ENCODE measurements at places on chromosomes 13 and 19. TPM values are rescaled to one million over a fixed set of nuclear protein-coding genes. Genes with fewer than 3 reads are reported as not detected.

GRCh38 chr13:114106526-114106925 lies 25.9 kb downstream of the RASA3 start:
- DNase-seq: no peak

GRCh38 chr19:33132021-33132420 lies at the start of gene WDR88:
WDR88 (plus strand) TSS chr19:33132114; CDS start chr19:33132170, 56 bp downstream.
- DNase-seq: no peak

The CD79A gene
- 0.59 TPM for total RNA-seq

The OR4F17 gene
- not detected for total RNA-seq

The B3GNT8 gene
- total RNA-seq: 0.10 TPM

DNA sequence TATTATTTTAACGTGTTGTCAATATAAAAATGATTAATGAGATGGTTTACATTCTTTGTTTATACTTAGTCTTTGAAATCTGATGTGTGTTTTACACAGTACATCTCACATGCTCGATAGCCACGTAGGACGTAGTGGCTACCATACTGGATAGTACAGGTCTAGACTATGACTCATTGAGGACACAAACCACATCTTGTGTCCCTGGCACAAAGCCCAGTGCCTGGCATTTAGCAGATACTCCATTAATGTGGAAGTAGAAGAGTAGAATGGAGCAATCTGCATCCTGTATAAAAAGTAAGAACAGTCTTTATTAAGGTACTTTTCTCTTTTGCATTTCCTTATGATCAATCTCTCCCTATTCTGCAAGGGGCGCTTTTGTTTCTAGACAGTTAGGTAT lies 49.0 kb upstream of the FRY start:
- DNase-seq: no peak

DNA sequence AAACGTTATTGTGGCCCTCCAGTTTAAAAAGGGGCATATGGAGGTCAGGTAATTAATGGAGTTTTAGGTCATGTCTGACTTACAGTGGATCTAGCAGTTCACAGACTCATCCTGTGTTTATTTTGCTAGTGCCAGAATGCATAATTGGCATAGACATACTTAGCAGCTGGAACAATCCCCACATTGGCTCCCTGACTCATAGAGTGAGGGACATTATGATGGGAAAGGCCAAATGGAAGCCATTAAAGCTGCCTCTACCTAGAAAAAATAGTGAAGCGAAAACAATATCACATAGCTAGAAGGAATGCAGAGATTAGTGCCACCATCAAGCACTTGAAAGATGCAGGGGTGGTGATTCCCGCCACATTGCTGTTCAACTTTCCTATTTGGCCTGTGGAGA lies 610.7 kb downstream of the SLITRK5 start:
- no peak for DNase-seq

DNA sequence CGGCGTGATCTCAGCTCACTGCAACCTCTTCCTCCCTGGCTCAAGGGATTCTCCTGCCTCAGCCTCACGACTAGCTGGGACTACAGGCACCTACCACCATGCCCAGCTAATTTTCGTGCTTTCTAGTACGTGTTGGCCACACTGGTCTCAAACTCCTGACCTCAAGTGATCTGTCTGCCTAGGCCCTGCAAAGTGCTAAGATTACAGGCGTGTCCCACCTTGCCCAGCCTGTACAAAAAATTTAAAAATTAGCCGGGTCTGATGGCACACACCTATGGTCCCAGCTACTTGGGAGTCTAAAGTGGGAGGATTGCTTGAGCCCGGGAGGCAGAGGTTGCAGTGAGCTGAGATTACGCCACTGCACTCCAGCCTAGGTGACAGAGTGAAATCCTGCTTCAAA lies 4.7 kb upstream of the MEX3D start:
- DNase-seq: no peak

DNA sequence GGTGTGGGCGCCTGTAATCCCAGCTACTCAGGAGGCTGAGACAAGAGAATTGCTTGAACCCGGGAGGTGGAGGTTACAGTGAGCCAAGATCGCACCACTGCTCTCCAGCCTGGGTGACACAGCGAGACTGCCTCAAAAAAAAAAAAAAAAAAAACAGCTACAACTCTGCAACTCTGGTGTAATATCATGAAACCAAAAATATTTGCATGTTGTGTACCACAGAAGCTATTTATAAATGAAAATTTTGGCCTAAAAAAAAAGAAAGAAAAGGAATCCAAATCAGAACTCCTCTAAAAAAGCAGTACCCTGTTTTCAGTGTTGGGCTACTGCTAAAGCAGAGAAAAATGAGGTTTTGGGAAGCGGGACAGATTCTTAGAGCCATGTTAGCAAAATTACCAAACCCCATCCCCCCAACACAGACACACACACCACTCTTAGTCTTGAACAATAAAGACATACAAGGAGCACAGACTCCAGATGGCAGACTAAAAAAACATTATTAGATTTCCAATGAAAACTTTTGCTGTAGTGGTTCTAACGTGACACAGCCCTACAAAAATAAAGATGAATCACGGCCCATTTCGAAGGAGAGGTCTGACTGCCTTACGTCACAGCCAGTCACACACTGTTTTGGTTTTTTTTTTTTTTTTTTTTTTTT lies 51.5 kb downstream of the INSR start:
- DNase-seq: no peak

GRCh38 chr13:113672002-113672651 lies 5.1 kb downstream of the GRK1 start:
- DNase-seq: no peak

GRCh38 chr19:45424191-45425058 lies 708 bp upstream of the ERCC1 start:
- DNase-seq: no peak

The SIGLEC12 gene
- total RNA-seq: not detected

GRCh38 chr19:56116606-56117005 lies 4.5 kb downstream of the ZNF787 start:
- no peak for DNase-seq

DNA sequence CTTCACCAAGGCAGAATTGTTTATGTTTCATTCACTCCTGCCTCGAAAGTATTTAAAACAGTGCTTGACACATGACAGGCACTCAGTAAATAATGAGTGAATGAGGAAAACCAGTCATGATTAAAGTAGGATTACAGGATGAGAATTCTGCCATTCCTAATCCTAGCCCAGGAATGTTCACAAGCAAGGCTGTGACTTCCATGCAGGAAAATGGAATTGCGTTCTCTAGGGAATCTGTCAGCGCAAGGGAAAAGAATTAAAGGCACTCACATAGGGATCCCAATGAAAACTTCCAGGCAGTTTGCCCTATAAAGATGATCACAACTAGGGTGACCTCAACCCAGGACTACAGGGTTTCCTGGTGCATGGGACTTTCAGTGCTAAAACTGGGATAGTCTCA lies 143.4 kb downstream of the CYSLTR2 start:
- no peak for DNase-seq

DNA sequence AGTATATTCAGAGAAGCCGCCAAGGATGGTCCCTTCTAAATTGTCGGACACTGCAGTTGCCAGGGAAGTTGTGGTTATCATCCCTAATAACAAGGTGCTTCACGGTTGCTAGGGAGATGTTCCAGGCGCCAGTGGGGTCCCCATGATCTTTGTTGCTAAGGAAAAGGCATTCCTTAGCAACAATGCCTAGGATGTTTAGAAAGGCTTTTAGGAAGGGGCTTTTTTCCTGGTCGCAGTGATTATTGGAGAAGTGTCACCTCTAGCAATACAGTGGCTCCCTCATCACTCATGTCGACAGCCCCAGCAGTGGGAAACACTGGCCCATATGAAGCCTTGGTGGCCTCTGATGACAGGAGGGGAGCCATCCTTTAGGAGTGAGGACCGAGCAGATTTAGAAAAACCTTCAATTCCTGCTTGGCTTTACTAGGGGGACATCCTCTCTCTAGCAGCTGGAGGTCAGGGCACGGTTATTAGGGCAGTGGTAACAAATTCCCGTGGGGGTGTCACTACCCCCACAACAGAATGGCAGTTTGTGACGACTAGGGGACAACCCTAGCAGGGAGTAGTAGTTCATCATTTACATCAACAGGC lies 6.4 kb upstream of the TMC4 start:
- DNase-seq: no peak

GRCh38 chr13:79711631-79712030 lies 230.7 kb downstream of the NDFIP2 start:
- DNase-seq: no peak

DNA sequence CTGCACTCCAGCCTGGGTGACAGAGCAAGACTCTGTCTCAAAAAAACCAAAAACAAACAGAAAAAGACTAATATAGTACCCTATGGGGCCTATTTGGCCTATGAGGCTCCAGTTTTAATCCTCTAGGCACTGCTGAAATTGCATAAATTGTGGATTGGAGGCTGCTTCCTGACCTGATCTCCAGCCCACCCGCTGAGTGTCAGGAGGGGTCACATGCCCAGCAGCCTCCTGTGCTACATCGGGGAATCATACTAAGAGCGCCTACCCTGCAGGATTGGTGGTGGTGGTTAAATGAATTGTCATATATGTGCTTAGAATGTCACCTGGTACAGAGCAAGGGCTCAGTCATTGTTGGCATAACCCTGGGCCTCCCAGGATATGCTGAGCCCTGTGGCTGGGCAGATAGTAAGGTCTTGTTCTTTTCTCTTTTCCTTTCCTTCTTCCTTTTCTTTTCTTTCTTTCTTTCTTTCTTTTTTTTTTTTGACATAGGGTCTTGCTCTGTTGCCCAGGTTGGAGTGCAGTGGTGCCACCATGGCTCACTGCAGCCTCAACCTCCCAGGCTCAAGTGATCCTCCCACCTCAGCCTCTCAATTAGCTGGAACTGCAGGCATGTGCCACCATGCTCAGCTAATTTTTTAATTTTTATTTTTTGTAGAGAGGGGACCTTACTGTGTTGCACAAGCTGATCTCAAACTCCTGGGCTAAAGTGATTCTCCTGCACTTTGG lies 31.3 kb downstream of the LTBP4 start:
- DNase-seq: no peak

GRCh38 chr13:50200988-50201387 lies 185.7 kb downstream of the KCNRG start:
- DNase-seq: no peak

GRCh38 chr19:38386300-38386970 lies 1.4 kb downstream of the GGN start:
- DNase-seq: no peak

- DNase-seq: no peak
Measured at GRCh38 chr19:45071545-45071938, 4.7 kb downstream of the ZNF296 start.

GRCh38 chr19:19176950-19177349 lies 6.9 kb upstream of the MEF2B start:
- no peak for DNase-seq

DNA sequence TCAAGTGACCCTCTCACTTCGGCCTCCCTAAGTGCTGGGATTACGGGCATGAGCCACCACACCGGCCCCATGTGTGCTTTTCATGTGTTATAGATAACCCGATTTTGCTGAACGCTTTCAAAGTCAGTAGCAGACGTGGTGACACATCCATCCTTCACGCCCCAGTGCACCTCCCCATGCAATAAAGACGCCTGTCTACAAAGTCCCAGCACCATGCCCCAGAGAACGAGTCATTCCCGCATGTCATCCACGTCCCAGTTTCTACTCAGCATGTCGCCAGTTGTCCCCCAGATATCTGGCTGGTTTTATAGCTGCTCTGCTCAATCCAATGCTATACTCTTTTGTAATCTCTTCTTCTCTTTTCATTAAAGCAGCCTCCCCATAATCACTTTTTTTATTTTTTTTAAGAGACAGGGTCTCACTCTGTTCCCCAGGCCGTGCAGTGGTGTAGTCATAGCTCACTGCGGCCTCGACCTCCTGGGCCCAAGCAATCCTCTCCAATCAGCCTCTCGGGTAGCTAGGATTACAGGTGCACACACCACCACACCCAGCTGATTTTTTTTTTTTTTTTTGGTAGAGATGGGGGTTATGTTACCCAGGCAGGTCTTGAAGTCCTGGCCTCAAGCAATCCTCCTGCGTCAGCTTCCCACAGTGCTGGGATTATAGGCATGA lies 42.5 kb downstream of the DNM2 start:
- DNase-seq: no peak

DNA sequence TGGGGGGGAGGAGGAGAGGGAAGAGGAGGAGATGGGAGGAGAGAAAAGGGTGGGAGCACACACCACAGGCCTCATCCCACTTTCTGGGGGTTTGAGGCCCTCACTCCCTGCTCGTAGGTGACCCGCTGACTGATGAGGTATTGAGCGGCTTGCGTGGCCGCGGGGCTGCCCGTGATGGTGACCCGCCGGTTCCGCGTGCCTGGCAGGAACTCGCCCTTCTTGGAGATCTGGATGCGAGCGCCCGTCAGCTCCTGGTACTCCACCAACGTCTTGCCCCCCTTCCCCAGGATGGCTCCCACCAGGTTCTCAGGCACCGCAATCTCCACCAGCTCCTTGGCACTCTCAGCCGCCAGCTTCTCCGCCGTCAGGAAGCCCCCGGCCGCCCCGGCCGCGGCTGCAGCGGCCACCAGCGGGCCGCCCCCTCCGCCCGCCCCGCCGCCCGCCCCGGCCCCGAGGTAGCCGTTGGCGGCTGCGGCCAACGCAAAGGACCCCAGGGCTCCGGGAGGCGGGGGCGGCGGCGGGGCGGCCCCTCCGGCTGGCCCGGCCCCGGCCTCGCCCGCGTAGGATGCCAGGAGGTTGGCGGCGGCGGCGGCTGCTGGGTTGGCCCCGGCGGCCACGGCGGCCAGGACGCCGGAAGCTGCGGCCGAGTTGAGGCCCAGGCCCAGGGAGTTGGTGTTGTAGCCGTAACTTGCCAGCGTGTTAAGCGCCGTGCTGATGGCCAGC lies 25.4 kb upstream of the NANOS2 start:
- DNase-seq: no peak

DNA sequence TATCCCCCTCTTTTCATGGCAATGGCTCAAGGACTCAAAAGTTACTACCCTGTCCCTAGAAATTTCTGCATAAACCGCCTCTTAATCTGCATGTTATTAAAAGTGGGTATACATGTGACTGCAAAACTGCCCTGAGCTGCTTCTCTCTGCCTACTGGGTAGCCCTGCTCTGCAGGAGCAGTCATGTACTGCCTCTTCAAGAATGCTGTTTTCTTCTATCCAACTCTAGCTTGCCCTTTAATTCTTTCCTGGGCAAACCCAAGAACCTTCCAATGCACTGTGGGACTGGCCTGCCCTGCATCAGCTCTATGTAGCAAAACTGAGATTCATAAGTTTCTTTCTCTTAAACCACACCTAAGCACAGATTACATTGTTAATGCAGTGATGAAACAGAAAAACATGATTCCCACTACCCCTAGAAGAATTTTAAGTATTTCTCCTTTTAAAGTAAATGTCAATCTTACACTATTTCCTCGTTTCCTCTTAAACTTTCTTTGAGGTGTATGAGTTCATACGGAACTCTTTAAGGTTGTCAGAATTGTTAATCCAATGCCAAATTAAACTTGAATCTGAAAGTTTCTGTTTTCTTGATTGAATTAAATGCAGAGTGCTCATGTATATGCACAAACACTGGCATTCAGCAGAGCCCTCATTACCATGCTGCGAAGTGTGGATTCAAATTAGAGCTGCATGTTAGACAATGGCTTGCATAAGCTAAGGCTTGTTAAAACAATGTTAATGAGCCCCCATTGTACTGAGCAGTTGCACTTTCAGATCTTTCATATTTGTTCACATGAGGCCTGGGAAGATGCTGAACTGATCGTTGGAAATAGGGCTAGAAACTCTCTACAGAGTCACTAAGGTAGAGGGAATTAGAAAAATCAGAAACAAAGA lies 669.9 kb upstream of the PCDH20 start:
- no peak for DNase-seq

All from Panc1 (cell line).